NCI-H1930 (cell line): ENCODE measurements at places on chromosomes 1 and 21.

DNA sequence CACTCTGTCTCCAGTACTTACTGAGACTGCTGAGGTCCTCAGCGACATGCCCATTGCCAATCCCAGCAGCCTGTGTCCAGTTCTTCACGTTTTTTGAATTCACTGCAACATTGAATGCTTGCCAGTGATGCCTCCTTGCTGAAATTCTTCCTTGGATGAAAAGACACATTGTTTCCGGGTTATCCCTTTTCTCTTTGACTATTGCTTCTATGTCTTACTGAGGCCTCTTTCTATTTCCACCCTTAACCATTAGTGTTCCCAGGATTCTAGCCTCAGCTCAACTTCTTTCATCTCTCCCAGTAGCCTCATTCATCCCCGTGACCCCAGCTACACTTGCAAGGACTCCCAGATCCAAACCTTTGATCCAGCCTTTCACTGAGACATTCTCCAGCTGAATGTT lies 46.5 kb upstream of the KIF26B start:
- DNase-seq, result no peak

DNA sequence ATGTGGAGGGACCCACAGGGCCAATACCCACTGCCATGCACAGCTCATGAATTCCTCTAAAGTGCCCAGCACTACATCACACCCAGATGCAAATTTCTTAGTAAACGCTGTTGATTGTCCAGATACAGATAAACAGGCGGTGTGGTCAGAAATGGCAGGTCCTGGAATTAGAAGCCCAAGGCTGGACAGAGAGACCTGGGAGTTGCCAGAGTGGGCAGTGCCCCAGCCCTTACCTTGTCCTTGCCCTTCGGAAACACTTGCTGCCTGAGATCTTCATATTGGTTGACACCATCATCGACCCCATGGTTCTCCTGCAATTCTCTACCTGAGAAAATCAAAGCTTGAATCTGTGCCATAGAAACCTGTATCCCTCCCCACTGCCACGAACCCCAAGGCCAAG lies 149.3 kb upstream of the ETV3 start:
- DNase-seq, result no peak

DNA sequence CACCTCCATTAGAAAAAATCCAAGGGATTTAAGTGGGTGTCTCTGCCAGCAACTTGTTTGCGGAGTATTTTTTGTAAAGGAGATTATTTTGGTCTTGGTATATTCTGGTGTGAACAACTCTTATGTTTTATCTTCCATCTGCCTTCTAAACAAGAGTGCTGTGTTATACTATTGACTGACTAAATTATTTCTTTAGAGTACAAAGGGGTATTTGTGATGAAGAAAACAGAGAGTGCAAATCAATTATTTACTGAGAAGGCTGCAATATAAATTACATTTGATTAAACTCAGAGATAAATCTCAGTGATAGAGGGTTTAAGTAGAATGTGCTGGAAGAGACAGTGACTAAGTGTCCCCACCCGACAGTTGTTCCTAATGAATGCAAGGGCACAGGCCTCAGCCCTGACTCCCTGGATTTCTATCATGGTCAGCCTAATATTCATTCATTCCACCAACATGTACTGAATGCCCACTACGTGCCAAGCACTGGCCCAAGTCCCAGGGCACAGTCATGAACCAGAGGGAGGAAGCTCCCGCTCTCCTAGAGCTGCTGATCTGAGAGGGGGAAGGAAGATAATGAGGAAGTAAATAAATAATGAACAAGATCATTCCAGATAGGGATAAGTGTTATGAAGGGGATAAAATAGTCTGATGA lies 196.9 kb upstream of the C8B start:
- DNase-seq, result no peak

DNA sequence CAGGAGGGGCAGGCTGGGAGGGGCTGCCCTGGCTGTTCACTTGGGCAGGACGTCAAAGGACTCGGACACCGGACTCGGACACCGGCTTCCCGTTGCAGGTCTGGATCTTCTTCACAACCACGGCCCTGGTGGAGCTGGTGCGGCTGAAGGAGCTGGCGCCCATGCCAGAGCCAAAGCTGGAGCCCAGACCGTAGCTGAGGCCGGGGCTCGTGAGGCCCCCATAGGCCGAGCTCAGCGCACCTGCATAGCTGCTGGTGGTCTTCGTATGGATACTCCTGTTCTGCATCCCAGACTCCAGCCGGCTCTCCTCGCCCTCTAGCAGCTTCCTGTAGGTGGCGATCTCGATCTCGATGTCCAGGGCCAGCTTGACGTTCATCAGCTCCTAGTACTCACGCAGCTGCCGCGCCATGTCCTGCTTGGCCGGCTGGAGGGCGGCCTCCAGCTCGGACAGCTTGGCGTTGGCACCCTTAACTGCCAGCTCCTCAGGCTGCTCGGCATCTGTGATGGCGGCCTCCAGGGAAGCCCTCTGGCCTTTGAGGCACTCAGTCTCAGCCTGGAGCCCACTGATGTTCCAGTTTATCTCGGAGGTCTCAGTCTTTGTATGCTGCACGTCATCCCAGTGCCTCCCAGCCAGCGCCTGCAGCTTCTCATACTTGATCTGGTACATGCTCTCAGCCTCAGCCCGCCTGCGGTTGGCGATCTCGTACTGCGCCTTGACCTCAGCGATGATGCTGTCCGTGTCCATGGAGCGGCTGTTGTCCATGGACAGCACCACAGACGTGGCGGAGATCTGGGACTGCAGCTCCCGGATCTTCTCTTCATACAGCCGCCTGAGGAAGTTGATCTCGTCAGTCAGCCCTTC lies 15.1 kb upstream of the KLF17 start:
- no peak for DNase-seq

GRCh38 chr1:67609577-67610341 lies 75.2 kb upstream of the GADD45A start:
- no peak for DNase-seq

DNA sequence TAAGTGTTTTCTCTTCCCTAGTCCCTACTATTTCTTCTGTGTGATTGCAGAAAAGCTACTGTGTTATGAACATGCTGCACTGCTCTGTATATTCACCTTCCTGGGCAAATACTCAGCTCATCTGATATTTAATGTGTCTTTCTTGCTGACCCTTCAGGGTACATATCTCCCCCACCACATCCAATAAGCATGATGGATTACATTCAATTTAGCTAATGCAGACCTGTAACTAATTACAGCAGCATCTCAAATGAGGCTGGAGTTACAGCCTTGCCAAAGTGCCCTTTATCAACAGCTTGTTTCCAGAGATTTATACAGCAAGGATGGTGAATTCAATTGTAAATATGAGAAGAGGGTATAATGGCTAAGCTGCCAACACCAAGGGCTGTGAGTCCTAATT lies 144.0 kb downstream of the KCNH1 start:
- DNase-seq, result no peak

GRCh38 chr1:225879521-225880221 lies 2.5 kb downstream of the TMEM63A start:
- DNase-seq, result no peak

GRCh38 chr1:223815865-223816264 lies 29.9 kb downstream of the TP53BP2 start:
- no peak for DNase-seq

DNA sequence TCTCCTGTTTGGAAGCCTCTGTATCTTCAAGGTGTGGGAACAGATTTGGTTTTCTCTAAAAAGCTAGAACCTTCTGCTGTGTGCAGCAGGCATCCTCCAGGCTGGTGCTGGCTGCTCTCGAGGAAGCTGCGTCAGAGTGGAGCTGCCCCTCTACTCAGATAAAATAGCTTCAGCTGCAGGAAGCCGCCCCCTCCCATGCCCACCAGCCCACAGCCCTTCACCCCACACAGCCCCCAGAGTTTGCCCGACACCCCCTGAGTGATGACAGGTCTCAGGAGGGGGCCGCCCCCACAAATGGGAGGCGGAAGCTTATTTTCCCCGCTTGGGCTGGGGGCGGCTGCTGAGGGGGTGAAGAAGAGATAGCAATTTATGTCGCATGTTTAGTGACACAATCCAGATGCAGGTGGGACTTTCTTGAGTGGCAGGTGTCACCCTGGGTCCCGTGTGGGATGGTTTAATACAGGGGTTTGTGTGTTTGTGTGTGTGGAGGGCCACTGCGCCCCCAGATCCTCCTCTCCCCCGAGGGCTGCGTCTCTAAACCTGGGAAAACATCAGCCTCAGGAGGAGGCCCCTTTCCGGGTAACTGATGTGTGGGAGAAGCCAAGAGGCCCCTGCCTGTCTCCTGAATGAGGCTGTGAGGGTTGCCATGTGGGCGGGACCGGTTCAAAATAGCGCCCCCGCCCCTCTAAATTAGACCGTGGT lies 55.4 kb downstream of the STUM start:
- DNase-seq, result no peak

GRCh38 chr1:20723537-20724363 lies 5.9 kb upstream of the KIF17 start:
- DNase-seq, result no peak

DNA sequence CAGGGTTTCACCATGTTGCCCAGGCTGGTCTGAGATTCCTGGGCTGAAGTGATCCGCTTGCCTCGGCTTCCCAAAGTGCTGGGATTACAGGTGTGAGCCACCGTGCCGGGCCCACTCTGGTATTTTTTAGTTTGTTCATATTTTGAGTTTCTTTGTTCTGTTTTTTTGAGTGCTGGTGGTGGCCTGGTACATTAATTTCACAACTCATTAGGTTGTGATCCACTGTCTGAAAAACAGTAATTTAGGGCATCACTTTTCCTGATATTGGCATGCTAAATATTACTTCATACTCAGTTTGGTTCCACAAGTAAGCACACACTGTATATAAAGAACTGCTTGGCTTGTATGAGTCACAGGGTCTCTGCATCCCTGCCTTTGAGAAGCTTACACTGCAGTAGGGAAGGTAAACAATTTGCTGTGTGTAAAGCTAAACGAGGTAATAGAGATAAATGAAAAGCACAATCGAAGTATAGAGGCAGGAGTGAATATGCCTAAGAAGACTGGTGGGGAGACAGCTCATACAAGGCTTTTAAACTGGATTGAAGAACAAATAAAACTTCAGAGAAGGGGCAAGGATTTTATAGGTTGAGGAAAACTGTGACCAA lies 7.7 kb downstream of the SNX27 start:
- DNase-seq, result no peak

GRCh38 chr1:95116580-95117206 lies 462 bp upstream of the TLCD4 start:
- peak; percentile 62 for DNase-seq

- no peak for DNase-seq
Observed at GRCh38 chr1:112337028-112337531, 58.9 kb upstream of the CTTNBP2NL start.

- DNase-seq, result no peak
Observed at GRCh38 chr1:39900662-39901463, 854 bp downstream of the MYCL start.

DNA sequence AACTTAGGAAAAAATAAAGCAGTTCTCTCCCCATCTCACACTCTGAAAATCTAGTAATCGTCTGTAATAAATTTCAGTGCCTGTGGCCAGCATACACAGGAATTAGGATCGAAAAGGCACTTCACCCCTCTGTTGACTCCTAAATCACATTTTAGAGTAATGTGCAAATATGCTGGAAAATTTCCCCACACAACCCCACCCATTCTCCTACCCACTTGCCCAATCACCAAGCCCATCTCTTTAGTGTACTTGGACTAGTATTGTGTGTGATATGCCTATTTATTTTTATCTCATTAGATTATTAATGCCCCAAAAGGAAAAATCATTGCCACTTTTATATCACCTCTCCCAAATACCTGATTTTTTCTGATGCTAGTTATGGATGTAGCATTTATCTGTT lies 323.3 kb downstream of the ASTN1 start:
- DNase-seq, result no peak

GRCh38 chr1:157438146-157438545 lies 114.2 kb downstream of the FCRL5 start:
- DNase-seq, result no peak

DNA sequence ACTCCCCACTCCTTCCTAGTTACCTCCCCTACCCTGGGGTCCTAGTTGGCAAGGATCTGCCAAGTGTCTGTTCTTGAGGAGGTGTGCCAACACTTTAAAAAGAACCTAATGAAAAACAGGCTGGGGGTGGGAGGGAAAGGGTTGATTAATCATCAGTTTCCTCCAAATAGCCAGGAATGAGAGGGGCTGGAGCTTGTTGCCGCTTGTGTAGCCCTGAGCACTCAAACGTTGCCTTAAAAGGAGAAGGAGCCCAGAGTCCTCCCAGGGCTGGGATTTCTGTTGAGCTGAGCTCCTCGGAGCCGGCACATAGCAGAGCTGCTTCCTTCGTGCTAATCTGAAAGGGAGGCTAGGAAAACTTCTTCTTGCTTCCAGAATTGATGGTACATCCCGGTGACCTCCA lies 15.9 kb downstream of the SHISA4 start:
- DNase-seq, result no peak

- DNase-seq, result no peak
Observed at GRCh38 chr1:30678209-30678608, 45.2 kb downstream of the MATN1 start.

DNA sequence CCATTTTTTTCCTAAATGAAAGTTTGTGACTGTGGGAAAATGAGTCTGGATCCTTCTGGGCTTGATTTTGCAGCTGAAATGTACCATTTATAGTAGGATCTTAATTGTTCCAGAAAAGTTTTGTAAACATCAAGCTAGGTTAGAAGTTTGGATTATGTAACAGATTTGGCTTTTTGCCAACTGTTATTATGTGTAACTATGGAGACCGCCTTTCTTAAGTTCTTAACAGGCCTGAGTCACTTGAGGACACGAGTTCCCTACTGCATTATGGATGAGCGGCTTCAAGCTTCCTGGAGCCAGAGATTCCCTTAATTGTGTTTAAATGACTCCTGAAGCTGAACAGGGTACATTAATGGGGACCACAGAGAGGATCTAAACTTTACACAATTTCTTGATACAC lies 22.2 kb downstream of the SLC25A33 start:
- no peak for DNase-seq

GRCh38 chr1:200774735-200775444 lies 36.2 kb downstream of the CAMSAP2 start:
- no peak for DNase-seq

DNA sequence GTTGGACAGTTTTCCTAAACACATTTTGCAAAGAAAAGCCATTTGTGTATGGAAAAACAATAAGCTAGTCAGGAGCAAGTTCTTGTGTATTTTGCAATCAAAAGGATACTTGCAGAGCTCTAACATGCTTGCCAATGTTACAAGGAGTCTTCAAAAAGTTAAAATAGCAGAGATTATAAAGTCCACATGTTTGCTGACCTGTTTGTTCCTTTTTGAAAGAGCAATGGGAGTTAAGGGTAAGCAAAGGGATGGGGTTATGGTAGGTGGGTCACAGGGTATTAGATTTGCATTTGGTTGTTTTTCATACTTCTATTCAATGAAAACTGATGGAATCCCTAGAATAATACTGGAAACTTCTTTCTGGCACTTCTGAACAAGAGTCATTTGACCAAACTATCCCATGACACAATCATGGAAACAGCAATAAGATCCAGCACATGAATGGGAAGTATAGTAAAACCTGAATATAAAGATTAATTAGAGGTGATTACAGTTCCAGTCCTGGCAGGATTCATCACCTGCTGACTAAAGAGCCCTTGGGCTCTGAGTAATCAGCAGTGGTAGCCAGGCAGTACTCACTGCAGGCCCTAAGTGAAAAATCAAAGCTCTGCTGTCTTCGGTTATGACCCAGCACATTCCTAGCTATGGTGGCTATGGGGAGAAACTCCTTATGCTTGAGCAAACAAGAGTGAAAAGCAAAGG lies 27.1 kb upstream of the ZC3H11B start:
- no peak for DNase-seq

- DNase-seq, result no peak
Observed at GRCh38 chr1:44015206-44015605, 16.1 kb downstream of the SLC6A9 start.

GRCh38 chr1:230152999-230153398 lies 86.0 kb downstream of the GALNT2 start:
- no peak for DNase-seq

GRCh38 chr21:44701541-44701940 lies 4.6 kb downstream of the KRTAP10-12 start:
- no peak for DNase-seq

- no peak for DNase-seq
Observed at GRCh38 chr1:153565529-153566374, at the start of gene S100A2. TSS of gene S100A2 (minus strand) at chr1:153565844. CDS start at chr1:153563877, 1,967 bp downstream.
